KBM-7 (cell line): ENCODE measurements at places on chromosomes 16 and 17.

- DNase-seq: no peak
These were observed 9.6 kb upstream of the DLX4 start for GRCh38 chr17:49959183-49959935.

DNA sequence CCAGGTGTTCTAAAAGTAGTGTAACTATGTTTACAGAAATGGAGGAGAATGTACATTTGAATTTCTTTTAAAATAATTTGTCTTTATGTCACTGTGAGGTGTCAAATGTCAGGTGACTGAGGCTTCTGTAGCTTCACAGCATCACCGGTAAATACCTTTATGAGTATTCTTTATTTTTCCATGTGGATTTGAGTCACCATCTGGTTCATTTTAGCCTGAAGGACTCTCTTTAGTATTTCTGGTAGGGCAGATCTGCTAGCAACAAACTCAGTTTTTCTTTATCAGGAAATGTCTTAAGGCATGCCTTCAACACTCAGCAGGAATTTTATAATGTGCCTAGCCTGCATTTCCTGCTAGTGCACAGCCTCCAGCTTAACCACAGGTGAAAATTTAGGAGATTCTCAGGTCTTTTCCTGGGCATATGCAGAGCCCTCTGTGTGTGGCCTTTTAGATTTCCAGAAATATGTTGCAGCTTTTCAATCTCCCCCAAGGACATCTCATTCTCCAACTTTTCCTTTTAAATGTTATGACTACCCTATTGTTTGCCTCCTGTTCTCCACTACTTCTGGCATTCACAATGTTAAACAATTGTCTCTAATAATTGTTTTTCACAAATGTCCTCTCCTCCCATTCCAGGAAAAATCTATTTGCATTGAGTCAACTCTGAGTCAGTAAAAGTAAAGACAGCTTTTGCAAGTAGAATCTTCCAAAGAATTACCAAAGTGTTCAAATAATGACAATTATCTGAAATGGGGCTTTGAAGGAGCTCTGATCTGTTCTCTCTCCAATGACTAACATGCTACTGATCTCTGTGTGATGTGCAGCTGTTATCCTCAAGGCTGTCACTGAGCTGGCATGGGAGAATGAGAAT lies 239.4 kb upstream of the CPHXL start:
- DNase-seq: no peak

- DNase-seq: no peak
These were observed at the start of gene RAMP2 for GRCh38 chr17:42760652-42761581. RAMP2 (plus strand) TSS chr17:42761227; CDS start chr17:42761262, 35 bp downstream.

DNA sequence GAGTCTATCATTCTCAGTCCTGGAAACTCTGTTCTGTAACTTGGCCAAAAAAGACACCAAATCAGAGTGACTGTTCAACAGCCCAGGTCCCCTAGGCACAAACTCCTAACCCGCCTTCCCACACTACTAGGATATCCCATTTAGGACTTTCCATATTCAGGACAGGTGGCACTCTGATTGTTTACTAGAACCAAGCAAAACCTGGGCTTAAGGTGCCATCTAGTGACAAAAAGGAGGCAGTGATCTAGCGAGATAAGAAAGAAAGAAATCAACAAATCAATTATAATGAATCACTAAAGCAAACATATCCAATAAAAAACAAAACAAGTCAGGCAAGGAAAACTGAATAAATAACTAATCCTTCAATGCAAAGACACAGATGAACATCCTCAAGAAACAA lies 203.9 kb downstream of the CEP112 start:
- DNase-seq: peak; percentile 47

DNA sequence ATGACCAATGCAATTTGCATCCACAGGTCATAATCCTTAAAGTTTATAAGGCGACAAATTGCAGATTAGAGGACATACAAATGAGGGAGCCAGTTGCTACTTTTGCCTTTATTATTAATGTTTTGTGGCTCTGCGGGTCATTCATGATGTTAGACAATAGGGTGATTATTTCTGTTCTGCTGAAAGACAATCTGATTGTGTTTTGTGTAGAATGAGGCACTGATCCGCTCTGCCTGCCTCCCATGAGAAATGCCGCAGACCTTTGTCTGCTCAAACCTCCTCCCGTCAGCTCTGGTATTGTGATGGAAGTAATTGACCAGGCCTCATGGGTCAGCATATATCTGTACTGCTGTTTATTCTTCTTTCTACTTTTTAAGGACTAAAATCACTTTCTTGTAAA lies 224.9 kb downstream of the PRKCA start:
- DNase-seq: no peak

DNA sequence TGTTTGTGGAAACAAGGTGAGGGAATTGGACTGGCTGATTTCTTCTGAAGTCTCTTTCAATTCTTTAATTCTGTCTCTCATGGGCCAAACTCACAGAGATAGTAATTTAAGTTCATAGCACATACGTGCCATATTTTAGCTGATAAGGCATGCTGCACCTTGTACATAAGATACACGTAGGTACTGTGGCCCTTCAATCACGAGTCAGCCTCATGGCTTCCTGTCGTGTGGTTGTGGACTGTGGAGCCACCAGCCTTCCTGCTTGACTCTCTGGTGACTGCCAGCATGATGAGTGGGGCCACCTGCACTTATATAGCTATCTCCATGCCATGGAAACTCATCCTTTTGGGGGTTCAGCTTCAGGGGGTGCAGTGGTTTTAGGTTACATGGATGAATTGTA lies 25.1 kb downstream of the KSR1 start:
- peak; percentile 30 for DNase-seq

DNA sequence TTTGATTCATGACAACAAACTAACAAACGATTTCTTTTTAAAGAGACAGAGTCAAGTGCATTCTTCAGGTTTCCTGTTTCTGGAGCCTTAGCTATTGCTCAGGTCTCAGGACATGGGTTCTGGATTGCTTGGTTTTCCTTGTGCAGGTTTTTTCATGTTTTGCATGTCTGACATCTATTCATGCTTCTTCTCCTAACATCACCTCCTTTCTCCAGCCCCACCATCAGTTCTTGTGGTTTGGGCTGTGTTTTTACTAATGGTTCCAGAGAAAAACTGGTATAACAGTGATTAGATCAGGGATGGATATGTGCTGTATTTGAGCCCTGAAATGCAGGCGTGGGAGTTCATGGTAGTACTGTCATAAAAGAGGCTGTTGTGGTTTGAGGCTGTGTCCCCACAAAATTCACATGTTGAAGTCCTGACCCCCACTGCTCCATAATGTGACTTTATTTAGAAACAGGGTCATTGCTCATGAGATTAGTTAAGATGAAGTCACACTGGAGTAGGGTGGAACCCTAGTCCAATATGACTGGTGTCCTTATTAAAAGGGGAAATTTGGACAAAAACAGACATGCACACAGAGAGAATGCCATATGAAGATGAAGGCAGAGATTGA lies 67.9 kb downstream of the IRX6 start:
- DNase-seq: no peak

DNA sequence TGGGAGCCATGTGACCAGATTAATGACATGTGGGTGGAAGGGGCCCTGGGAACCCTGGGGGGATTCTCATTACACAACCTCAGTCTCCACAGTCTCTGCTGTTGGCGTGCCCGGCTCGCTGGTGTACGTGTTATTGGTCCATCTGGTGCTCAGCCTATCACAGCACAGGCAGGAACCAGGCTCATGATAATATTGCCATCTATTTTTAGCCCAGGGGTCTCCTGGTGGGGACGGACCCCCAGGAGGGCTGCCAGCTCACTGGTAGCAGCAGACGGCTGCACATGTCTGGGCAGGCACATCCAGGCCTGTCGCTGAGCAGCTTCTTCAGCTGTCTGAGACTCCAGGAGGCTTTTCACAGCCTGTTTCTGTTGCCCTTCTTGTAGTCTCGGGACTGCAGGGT lies 123.8 kb downstream of the RAB11FIP4 start:
- no peak for DNase-seq

- no peak for DNase-seq
These were observed 8.1 kb downstream of the TMEM97 start for GRCh38 chr17:28327031-28327607.
